ENCODE measurements at places on chromosomes 13 and 19. TPM values are rescaled to one million over a fixed set of nuclear protein-coding genes. Genes with fewer than 3 reads are reported as not detected.

DNA sequence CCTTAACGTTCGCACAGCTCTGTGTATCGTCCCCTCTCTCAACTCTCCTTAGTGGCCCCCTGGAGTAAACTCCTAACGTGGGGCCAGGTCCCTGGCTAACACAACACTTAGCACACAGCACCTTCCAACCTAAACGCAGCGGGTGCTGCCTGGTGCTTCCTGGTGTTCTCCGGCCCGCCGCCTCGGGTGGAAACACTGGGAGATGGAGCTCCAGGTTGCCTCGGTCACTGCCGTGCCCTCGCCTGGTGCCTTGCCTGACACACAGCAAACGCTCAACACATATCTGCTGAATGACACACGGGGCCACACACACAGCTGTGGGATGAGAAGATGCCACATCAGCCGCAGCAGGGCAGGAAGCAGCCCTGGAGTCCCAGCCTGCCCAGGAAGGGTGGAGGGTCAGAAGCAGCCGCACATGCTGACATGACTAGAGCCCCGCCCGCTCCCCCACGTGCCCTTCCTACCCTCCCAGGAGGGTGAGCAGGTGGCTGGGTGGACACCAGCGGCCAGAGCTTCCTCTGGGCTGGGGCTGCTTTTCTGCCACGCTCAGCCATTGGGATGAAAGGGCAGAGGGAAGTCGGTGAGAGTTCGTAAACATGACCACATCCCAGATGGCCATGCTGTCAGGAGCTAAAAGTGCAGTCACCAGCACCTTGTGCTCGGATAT is 6.6 kb downstream of the PEPD start:
- DNase-seq = peak; percentile 6

GRCh38 chr19:44988896-44989556 is 12.2 kb upstream of the RELB start:
- DNase-seq = peak; percentile 63

DNA sequence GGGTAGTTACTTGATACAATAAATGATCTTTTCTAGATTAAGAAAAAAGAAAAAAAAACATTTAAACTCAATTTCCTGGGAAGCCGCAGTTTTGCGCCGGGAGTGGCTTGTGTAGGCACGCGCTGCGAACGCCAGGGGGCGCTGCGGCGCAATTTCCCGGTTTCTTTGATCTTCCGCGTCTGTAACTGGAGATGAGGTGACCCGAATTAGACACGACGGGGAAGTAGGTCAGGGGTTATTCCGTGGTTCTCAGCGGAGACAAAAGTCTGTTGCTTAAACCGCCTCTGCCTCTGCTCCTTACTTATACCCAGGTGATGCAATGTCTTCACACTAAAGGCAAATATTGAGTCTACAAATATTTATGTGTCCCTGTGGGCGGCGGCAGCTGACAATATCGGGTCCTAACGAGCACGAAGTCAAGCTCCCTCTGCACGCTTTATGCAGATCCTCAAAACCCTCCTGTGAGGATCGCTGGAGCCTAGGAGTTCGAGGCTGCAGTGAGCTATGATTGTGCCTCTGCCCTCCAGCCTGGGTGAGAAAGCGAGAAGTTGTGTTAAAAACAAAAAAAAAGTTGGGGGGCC is 15.2 kb downstream of the STXBP2 start:
- DNase-seq = peak; percentile 45

- peak; percentile 19 for DNase-seq
Observed at GRCh38 chr19:17125062-17125727, 49.6 kb downstream of the MYO9B start.

DNA sequence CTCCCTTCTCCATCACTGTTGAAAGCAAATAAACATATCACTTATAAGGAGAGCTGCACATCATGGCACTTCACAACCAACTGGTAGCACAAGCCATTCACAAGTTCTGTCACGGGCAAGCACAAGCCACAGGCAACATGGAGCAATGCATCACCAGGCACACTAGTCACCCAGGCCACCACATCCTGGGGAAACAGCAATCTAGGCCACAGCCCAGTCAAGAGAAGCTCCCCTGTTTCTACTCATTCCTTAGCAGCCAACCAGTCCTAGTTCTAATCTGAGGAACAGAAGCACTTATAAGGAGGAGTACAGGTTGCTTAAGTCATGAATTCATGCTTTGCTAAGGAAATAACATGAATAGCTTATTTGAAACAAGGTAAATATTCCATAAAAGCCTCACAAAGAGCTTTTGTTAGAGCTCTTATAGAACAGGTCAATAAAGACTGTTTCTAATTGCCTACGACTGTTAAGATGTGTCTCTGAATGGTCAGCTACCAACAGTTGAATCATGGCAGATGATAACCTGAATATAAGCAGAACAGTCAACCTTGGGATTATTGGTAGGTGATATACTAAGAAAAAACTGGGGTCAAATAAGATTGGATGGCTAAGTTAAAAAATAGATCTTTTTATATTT is 169.0 kb downstream of the TBC1D4 start:
- no peak for DNase-seq

The PRR19 gene
- total RNA-seq = 0.17 TPM

The ATP4A gene
- total RNA-seq = not detected

DNA sequence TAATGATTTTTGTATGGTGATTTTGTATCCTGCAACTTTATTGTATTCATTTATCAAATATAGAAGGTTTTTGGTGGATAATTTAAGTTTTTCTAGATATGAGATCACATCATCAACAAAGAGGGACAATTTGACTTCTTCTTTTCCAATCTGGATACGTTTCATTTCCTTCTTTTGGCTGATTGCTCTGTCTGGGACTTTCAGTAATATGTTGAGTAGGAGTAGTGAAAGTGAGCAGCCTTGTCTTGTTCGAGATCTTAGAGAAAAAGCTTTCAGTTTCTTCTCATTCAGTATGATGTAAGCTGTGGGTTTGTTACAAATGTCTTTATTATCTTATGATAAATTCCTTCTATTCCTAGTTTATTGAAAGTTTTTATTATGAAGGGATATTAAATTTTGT is 352.0 kb upstream of the DACH1 start:
- no peak for DNase-seq

DNA sequence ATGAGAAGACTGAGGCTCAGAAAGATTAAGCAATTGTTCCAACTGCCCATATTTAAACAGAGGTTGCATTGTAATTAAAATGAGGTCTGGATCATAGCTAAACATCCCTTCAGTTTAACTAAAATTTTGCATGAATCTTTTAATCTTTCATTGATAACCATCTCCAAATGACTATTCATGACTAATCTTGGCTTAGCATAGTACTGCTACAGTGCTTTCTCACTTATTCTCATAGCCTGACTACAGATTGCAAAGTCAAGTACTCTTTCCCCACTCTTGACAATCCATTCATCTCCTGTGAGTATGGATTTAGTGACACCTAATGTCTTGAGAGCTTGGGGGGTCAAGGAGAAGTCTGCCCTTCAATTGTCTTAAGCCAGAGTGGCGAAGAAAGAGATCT is 258.4 kb downstream of the RFC3 start:
- DNase-seq = peak; percentile 79

Data from fibroblast of lung (primary cell).